ENCODE measurements at places on chromosomes 7 and 10.

GRCh38 chr10:128092454-128092853 is 33.8 kb downstream of the MKI67 start:
- DNase-seq = no peak

DNA sequence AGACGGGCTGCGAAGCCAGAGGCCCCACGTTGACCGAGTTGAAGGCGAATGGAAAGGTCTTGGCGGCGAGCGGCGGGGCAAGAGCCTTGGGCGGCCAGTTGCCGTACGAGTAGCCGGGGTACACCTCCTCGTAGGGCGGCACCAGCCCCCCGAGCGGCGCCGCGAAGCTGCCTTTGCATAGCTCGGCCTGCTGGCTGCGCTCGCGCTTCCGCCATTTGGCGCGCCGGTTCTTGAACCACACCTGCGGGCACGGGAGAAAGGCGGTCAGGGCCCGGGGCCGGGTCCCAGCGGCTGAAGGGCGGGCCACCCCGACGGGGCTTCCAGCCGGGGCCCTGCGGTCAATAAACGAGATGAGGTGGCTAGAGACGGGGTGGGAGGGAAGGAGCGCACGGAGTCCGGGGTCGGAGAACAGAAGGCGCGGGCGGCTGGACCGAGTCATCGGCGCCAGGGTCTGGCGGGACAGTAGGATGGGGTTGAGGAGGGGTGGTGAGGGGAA is 4.8 kb downstream of the ELOVL3 start:
- DNase-seq = no peak

GRCh38 chr10:93152136-93152535 is 78.4 kb downstream of the CYP26A1 start:
- no peak for DNase-seq

DNA sequence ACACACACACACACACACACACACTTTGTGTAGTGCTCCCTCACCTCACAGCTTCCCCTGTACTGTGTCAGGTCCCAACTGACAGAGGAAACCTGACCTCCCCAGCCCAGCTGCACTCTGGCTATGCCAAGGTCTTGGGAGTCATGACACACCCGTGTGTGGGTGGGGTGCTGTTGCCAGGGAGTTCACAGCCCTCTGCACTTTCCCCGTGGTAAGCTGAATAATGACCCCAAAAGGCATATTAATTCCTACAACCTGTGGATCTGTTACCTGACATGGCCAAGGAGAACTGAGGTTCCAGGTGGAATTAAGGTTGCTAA is 8.9 kb upstream of the NANOS1 start:
- DNase-seq = no peak

DNA sequence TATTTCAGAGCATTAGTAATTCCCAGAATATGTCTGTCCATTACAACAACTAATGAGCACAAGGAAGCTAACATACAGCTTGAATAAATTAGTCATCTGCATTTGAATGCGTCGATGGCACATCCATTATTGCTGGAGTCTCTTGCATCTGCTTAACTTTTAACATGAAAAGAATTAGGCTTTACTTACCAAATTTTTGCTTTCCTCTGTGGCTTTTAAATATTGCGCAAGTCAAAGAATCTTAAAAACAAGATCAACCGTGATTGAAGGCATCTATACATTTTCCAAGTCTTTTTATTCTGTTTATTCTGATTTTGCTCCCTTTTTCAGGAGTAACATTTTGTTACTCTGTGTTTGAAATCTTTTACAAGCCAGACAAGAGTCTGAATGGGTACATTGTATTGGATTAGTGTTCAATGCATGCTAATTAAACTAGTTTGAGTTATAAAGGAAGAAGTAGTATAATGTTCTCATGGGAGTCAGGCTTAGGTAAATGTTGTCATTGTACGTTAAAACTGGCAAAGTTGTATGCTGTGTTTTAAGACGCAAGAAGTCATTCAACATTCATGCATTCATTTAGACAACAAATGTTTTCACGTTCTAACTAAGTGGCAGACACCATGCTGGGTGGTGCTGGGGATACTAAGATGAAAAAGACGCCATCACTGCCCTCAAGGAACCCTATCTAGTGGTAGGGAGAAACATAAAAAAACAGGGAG is 4.0 kb upstream of the CACNB2 start:
- DNase-seq = no peak

- DNase-seq = no peak
Measured at GRCh38 chr10:132201111-132201969, 14.6 kb downstream of the DPYSL4 start.

- no peak for DNase-seq
Measured at GRCh38 chr7:105413887-105414437, 25.2 kb upstream of the SRPK2 start.

DNA sequence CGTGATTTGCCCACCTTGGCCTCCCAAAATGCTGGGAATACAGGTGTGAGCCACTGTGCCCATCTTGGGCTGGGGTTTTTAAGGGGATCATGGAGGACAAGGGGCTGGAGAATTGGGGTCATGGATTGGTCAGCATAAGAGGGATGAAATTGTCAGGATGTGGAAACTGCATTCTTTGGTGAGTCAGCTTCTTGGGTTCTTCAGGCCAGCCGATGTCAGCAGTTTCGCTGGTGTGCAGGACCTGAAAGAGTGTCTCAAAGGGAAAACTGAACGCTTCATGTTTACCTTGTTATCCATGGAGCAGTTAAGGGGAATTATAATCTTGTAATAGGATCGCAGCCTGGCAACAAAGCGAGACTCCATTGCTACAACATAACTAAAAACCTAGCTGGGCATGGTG is 13.0 kb downstream of the GALNT17 start:
- DNase-seq = no peak

DNA sequence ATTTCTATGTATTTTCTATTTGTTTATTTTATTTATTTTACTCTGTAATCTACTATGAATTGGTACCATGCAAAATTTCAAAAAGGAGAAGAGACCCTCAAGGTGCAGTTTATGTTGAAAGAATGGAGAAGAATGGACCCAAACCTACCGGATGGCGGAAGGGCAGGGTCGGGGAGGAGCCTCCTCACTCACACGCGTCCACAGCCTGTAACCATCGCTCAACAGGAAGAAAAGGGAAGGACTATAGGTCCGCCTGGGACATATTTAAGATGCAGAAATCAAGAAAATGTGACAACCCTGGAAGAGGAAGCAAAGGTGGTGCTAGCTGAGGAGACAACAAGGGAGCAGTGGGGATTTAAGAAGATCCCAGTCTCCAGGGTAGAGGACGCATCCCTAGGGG is 158.4 kb downstream of the COBL start:
- DNase-seq = no peak

- no peak for DNase-seq
Measured at GRCh38 chr7:70681469-70682350, 450.2 kb upstream of the GALNT17 start.

DNA sequence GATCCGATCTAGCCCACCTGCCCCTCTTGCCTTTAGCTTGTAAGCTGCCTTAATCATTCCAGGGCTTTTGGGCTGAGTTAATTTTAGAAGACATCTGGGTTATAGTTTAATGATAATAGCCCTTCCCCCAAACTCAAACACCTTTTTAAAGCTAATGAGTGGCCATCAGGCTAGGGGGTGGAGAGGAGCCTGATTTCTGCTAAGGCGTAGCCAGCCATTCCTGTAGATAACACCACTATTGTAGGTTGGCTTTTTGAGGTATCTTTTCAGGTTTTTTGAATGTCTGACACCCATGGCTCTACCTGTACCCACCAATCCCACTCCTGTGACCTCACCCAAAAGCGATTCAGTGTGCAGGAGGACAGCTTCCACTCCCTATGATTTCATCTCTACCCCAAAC is 7.6 kb upstream of the SYPL1 start:
- no peak for DNase-seq

DNA sequence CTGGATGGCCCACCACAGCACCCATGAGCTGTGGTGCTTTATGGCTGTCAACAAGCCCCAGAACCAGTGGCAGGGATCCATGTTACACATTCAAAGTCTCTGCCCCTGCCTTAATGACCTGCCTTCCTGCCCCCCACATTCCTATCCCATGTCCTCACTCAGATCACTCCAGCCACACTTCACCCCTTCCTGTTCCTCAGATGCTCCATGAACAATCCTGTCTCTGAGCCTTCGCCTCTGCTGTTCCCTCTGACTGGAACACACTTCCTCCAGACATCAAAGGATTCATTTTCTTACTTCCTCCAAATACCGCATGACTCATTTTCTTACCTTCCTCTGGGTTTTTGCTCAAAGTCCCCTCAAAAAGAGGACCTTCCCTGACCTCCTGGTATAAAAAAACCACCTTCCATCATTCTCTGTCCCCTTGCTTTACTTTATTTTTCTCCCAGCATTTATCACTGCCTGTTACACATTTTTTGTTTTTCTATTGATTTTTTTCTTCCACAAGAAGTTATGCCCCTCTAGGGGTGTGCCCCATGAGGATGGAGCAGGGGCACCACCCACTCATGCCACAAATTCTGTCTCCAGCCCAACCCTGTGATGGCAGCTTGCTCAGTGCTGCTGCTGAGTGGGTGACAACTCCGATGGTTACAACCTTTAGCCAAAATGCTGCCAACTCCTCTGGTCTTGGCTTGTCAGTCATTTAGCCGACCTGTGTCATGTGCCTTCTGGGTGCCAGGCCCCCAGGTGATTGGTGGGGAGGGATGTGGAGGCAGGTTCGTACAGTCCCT is 18.2 kb downstream of the COL13A1 start:
- DNase-seq = no peak

DNA sequence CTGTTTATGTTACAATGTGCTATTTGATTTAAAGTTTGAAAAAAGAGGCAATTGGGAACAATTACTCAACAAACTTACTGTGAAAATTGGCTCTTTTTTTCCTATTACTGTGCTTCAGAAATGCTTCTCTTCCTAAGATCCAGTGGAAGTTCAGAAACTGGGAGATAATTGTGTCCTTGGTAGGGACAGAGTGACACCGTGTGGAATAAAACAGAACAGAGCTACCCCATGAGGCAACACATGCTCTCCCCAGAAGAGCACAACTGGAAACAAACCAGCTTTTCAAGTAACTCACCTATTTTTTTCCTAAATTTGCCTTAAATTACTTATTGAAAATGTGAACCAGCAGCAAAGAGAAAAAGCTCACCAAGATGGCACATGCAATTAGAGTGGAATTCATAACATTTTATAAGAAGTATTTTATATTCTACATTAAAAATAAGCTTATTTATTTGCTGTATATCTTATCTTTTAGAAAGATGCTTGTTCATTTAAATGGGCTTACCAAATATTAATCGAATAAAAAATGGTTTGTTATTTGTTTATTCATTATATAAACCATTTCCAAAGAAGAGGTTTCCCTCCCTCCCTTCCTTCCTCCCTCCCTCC is 346.1 kb upstream of the ANKRD30A start:
- DNase-seq = no peak

DNA sequence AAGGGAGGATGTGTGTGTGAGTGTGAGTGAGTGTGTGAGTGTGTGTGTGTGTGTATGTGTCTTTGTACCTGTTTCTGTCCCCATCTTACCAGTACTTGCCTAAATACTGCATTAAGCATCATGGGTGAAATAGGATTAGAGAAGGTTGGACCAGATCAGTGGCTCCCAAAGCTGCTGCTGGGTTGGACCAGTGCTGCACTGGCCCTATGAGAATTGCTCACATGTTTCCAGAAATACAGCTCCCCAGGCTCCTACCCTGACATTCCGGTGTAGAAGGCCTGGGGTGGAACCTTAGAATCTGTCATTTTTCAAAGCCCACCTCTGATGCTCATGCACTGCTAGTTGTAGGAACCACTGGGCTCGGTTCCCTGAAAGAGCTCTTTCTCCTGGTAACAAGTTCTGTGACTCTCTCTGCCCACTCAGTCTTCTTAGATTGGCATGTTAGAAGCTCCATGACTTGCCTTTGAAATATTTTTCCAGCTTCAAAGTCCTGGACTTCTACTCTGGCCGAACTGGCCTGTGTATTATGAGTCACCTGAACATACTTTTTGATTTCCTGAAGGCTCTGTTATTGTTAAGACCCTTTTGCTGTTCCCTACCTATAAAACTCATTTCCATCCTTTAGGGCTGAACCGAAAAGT is 224.7 kb downstream of the CUX1 start:
- DNase-seq = no peak

GRCh38 chr7:71308096-71308495 is 176.2 kb downstream of the GALNT17 start:
- DNase-seq = no peak

GRCh38 chr7:50160206-50160605 is 67.2 kb upstream of the ZPBP start:
- no peak for DNase-seq

- no peak for DNase-seq
Measured at GRCh38 chr7:116573541-116573940, 48.7 kb downstream of the CAV1 start.

- DNase-seq = no peak
Measured at GRCh38 chr7:21562385-21562784, 19.5 kb downstream of the DNAH11 start.

DNA sequence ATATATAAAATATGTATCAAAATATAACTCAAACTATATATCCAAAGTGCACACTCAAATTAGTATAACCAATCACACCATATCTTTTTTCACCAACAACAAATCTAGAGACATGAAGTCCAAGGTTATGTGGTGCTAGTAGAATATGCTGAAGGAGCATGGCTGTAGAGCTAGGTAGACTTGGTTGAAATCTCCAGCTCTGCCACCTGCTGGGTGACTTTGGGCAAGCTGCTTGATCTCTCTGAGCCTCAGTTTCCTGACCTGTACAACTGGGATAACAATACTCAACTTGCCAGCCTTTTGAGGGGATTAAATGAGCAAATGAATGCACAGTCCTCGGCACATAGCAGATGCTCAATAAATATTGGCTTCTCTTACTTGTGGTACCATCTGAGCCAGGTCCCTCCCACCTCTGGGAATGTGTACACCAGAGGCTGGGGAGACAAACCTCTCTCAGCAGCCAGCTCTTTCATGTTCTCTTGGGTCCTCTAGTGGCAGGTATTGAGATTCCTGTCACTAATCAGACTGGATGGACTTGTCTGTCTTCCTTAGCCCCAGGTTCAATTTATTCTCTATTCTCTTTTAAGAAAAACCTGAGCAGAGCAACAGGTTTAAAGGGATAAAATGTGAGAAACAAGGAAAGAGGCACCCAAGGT is 94.3 kb upstream of the PDE1C start:
- DNase-seq = no peak

GRCh38 chr7:80053124-80053523 is 81.5 kb upstream of the GNAI1 start:
- no peak for DNase-seq

Data from stimulated activated CD4-positive, alpha-beta T cell treated with anti-CD3 and anti-CD28 coated beads, Interleukin-1b, Interleukin-23, amount 100 ng/mL, for 1 hour (primary cell).